ENCODE measurements at places on chromosomes 1 and 21.
A peak's percentile ranks its signal among the peaks of the same experiment; 100 is the strongest.

- no peak for DNase-seq
These were observed 109.5 kb upstream of the F3 start for GRCh38 chr1:94651076-94651475.

DNA sequence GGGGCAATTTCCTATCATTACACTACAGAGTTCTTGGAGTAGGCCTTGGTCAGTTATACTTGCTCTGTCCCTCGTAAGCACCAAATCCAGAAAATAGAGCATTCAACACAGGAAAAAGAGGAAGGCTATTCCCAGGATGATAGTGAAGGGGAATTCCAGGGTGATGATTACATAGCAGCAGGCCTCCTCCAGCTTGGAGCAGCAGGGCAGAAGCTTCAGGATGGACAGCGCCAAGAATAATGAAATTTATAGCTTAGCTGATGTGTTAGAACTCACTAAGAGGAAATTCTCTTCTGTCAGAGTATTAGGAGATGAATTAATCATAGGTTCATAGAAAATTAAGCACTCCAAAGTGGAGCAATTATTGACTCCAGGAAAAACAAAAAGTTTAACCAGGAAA lies 10.8 kb upstream of the SMAP2 start:
- DNase-seq: no peak

GRCh38 chr1:12776801-12777557 lies 3.4 kb downstream of the PRAMEF12 start:
- DNase-seq: no peak

GRCh38 chr1:47388891-47389238 lies 27.2 kb upstream of the FOXE3 start:
- peak; percentile 50 for DNase-seq

DNA sequence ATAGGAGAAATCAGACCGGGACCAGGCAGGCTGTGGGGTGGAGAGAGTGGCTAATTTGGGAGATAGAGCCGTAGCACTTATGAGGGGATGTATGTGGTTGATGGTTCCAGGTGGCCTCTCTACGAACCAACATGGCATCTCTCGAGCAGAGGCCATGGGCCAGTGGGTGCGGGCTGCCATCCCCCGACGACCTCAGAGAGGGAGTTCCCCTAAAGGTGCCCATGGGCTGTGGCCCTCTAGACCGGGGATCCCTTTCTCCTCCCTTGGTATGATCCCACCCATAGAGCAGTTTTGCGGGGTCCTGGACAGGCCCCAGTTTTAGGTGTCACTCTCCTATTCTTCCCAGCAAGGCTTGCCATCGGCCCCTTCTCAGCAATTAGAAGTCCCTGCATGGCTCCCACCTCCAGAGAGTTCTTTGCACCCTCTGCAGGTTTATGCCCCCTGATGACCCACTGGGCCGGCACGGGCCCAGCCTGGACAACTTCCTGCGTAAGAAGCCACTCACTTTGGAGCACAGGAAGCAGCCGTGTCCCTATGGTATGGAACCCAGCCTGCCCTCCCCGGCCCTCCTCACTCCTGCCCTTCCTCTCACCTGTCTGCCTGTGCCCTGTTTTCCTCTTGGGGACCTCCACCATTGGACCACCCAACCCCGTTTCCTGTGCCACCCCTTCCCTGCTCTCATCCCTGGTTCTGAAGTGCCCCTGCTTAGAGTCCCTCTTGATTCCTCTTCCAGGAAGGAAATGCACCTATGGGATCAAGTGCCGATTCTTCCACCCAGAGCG lies 7.8 kb downstream of the ZC3H12A start:
- DNase-seq: no peak

DNA sequence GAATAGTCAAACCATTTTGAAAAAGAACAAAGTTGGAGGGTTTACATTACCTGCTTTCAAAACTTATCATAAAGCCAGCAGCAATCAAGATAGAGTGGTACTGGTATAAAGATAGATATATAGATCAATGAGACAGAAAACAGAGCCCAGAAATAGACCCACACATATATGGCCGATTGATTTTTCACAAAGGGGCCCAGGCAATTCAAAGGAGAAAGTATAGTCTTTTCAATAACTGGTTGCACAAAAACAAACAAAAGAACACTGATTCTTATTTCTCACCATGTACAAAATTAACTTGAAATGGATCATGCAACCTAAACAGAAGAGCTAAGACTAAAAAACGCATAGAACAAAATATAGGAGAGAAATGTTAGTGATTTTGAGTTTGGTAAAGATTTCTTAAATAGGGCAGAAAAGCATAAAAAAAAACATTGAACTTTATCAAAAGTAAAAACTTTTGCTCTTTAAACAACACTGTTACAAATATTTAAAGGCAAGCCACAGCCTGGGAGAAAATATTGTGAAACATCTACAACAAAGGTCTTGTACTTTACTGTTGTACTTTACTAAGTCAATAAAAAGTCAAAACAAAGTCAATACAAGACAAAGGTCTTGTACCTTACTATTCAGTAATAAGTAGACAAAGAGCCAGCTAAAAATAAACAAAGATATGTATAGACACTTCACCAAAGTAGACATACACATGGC lies 50.2 kb downstream of the ST3GAL3 start:
- DNase-seq: no peak

DNA sequence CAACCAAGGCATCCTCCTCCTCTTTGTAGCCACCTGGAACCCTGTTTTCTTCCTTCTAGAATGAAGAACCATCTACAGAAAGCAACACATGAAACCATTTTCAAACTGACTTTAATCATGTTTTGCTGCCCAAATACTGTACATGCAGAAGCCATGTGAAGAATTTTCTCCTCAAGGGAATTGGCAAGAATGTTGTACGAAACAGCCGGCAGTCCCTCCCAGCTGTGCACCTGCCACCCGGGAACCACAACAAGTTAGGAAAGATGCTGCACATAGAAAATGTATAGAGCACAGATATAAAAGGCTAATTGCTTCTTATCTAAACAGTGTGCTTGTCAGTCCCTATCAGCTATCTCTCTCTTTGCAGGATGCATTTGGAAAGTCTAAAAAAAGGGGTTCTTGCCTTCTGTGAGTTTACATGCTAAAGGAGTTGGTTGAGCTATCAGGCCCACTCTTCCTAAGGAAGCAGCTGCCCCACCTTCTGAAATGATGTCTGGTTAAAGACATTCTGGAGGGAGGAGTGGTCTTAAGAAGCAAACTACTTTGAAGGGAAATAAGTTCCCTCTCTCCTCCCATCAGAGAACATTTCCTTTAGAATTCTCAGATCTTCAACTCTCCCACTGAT lies 44.8 kb downstream of the RIMS3 start:
- no peak for DNase-seq

- no peak for DNase-seq
These were observed 12.3 kb downstream of the BTBD19 start for GRCh38 chr1:44820328-44821239.

DNA sequence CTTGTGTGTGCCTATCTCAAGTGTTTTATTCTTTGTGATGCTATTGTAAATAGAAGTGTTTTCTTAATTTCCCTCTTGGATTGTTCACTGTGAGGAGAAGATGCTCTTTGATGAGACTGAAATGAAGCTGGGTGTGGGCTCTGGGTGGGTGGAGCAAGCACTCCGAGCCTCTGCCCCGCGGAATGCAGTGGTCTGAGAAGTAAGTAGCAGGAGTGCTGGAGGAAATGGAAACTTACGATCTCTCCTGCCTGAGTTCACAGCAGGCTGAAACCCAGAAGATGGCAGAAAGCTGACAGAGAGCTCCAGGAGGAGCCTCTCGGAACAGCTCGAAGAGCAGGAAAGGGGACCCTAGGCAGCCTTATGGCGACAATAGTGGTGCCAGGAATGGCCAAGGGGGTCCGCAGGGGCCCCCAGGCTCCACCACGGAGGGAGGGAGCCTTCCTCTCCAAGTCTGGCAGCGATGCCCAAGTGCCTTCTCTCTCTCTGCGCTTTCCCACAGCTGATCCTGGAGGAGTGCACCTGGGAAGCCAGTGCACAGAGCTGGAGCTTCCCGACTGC lies 126.8 kb upstream of the COL6A1 start:
- DNase-seq: no peak

DNA sequence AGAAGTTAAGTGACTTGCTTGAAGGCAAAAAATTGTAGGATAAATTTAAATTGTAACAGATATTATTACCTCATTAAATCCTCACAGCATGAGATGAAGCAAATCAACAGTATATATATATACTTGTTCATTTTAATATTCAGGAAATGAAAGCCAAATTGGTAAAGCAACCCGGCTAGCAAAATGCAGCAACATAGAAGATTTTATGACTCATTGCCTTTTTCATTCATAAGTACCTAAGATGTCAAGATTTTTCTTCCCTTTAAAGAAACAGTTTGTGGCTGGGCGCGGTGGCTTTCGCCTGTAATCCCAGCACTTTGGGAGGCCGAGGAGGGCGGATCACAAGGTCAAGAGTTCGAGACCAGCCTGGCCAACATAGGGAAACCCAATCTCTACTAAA lies 190.5 kb upstream of the NRIP1 start:
- no peak for DNase-seq

- DNase-seq: no peak
These were observed 27.3 kb upstream of the LAMC1 start for GRCh38 chr1:182995894-182996293.

DNA sequence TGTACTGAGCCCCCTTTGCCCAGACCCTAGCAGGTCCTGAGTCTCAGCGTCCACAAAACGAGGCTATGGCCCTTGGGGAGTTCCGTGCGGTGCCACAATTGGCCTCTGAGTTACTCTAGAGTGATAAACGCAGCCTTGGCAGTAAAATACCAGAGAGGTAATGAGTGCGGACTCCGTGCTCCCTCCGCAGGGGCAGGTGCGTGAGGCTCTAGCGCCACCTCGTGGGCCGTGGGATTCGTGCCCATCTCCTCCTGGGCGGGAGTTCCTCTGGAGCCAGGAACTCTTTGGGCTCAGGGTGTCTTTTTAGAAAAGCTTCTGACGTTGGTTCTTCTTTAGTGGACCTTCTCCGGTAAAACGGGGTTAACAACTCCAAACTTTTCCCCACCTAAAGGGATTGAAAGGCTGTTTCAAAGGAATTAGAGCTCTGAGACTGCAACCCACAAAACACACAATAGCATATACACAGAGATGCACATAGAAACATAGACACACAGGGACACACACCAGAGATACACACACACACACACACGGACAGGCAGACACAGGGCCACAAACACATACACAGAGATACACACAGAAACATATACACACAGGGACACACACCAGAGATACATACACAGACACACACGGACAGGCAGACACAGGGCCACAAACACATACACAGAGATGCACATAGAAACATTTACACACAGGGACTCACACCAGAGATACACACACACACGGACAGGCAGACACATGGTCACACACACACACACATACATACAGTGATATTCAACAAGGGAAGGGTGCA lies 99.4 kb downstream of the KCNJ15 start:
- peak; percentile 58 for DNase-seq

DNA sequence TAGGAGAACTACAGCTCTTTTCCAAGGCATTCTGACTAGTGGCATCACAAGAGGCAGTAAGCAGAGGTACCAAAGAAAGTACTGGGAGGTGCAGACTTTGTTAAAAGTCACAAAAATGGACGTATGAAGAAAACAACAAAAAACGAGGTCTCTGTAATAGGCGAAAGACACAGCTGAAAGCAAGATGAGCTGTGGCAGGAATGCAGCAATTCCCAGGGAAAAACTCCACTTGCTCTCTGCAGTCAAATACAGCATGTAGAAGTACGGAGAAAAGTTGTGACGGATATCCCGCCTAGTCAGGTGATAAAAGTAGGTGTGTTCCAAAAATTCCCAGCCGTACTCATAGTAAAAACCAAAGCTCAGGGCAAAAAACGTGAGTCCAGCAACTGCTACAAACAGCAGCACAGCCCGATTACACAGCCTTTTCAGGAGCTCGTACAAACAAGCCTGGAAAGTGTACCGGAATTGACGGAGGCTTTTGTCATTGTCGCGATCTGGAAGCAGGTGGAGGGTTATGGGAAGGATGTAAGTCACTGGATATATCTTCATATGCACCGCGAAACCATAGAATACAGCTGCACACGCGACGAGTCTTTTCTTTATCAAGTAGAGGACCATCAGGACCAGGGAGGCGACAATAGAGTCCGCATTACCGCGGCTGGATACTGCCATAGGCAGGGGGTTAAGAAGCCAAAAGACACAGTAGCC lies 979 bp downstream of the PIGM start:
- no peak for DNase-seq

DNA sequence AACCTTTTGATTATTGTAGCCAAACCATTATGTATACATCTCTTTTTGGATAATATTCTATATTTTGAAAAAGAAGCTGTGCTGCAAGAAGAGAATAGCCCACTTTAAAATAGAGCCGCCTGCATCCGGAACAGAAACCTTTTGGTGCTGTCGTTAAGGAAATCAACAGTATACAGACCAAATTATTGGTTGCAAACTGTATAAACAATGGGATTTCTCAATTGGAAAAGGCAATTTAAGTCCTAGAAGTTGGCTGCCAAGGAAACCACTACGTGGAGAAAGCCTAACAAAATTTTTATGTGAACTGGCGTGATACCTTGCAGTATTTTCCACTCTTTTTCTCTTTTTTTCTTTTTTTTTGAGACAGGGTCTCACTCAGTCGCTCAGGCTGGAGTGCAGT lies 25.8 kb downstream of the DESI2 start:
- no peak for DNase-seq

- no peak for DNase-seq
These were observed 2099.8 kb downstream of the MRPL39 start for GRCh38 chr21:23507501-23507900.

GRCh38 chr21:36852864-36853263 lies 113.6 kb downstream of the HLCS start:
- DNase-seq: no peak

- DNase-seq: no peak
These were observed 65.2 kb downstream of the CNST start for GRCh38 chr1:246631426-246631825.

GRCh38 chr1:24609949-24610517 lies 33.1 kb upstream of the SRRM1 start:
- DNase-seq: no peak

DNA sequence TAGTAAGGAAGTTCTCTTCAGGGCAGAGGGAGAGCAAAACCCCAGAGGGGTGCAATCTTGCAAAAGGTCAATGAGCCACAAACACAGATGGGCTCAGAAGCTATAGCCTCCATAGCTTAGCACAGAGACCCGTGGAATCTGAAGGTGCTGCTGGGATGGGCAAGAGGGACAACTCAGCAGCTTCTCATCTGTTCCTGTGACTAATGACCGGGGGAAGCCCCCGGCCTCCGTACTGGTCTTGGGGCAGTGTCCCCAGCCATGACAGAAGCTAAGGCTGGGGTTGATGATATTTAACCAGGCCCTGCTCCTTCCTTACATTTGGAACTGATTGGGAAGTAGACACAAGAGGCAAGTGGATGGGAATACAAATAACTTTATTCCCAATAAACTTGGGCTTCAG lies 19.1 kb downstream of the EXOC8 start:
- DNase-seq: no peak

GRCh38 chr1:18299441-18300338 lies 181.0 kb upstream of the KLHDC7A start:
- peak; percentile 5 for DNase-seq
